ENCODE measurements at places on chromosomes 2 and 18. TPM values are rescaled to one million over a fixed set of nuclear protein-coding genes. Genes with fewer than 3 reads are reported as not detected.

C2orf81 gene
- 0.62 TPM for total RNA-seq

SF3B6 gene
- 124 TPM for total RNA-seq

C1QL2 gene
- 1.6 TPM for total RNA-seq

TTN gene
- 3.7 TPM for total RNA-seq

EDAR gene
- not detected for total RNA-seq

KATNAL2 gene
- 2.0 TPM for total RNA-seq

GALNT14 gene
- total RNA-seq: 4.7 TPM

D2HGDH gene
- 8.0 TPM for total RNA-seq

RBFA gene
- 58.6 TPM for total RNA-seq

FAM124B gene
- total RNA-seq: 7.8 TPM

CDK15 gene
- not detected for total RNA-seq

SERPINB12 gene
- not detected for total RNA-seq

GPR75 gene
- 15.8 TPM for total RNA-seq

GRP gene
- total RNA-seq: 9.4 TPM

ZNF804A gene
- 15.6 TPM for total RNA-seq

TEX44 gene
- total RNA-seq: not detected

RAB10 gene
- 162 TPM for total RNA-seq

DYNAP gene
- not detected for total RNA-seq

TMEM37 gene
- not detected for total RNA-seq

POMC gene
- total RNA-seq: 0.78 TPM

NRP2 gene
- 22.1 TPM for total RNA-seq

NPAS2 gene
- total RNA-seq: 7.2 TPM

TRIM43 gene
- not detected for total RNA-seq

GPR45 gene
- 0.78 TPM for total RNA-seq

GPR39 gene
- total RNA-seq: 5.0 TPM

ARID5A gene
- 1.2 TPM for total RNA-seq

AGXT gene
- total RNA-seq: not detected

VWC2L gene
- 20.9 TPM for total RNA-seq

RHBDD1 gene
- 89.4 TPM for total RNA-seq

LIPG gene
- 18.2 TPM for total RNA-seq

TGFA gene
- 14.2 TPM for total RNA-seq

HOXD10 gene
- not detected for total RNA-seq

PFN4 gene
- 0.47 TPM for total RNA-seq

TBR1 gene
- 53.7 TPM for total RNA-seq
